ENCODE measurements at places on chromosomes 13 and 19.
A peak's percentile ranks its signal among the peaks of the same experiment; 100 is the strongest.

- DNase-seq = no peak
These were observed 95.9 kb downstream of the UGGT2 start for GRCh38 chr13:95957331-95957730.

DNA sequence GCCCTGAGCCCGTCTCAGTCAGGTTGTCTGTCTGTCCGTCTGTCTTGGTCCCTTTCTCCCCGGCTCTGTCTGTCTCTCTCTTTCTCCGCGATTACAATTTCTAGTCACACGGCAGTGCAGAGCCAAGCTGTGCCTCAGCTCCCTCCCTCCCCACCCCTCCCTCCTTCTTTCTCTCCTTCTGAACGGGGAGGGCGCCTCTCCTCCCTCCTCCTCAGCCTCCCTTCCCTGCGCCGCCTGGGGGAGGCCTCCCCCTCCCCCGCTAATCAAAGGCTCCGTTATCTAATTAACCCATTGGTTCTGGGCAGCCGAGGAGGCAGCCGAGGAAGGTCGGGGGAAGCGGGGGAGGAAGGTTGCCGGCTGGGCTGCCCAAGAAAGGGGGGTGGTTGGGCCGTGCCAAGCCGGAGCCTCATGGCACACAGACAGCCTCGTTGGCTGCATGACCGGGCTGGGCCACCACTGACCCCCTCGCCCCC lies 16.5 kb downstream of the LRRC4B start:
- no peak for DNase-seq

DNA sequence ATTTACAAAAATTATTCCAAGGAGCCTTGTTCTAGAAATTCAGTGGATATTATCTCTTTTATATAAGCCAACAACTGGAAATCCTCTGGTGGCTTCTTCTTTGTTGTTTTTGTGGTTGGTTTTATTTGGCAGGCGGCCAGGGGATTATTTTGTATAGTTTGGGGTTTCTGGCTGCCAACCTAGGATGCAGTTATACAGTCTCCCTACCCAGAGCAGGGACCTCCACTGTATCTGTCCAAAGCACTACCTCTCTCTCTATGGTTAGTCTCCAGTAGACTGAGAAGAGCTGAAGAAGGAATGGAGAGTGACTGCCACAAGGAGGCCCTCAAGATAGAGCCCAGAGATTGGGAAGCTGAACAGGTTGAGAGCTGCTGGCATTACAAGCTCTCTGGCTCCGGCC lies 80.2 kb downstream of the ZAR1L start:
- DNase-seq = no peak

GRCh38 chr13:101626925-101627555 lies 174.6 kb downstream of the ITGBL1 start:
- peak; percentile 42 for DNase-seq

DNA sequence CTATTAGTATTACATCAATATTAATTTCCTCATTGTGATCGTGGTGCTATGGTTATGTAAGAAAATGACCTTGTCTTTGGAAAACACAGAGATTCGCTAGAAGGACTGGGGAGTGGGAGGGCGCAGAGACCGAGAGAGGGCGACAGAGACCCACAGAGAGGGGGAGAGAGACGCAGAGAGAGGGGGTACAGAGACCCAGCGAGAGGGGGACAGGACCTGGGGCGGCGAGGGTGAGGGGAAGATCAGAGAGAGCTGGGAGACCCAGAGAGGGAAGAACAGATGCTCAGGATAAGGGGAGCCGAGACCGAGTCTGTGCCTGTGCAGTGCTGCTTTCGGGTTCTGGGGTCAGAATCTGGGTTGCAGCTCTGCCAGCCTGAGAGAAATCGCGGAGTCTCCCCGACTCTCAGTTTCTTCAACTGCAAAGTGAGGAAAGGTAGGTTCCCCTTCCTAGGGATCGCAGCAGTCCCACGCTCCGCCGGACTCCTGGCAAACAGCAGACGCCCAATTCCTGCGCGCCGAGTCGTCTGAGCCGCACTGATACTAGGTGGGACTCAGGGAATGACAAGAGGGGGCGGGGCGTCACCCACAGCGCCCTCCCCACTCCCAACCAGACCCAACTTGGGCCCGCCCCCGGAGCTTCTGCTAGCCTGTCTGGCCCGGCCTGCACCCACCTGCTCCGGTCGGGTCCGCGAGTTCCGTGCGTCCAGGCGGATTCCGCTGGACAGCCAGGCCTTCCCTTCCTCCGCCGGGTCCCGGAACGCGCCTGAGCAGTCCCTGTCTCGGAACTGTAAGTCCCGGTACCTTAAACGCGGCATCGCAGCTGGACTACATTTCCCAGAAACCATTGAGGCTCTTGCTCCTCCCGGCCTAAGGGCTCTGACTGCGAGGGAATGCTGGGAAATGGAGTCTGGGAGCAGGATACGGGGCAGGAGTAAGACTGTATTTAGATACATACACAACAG lies 15.3 kb downstream of the IZUMO2 start:
- DNase-seq = peak; percentile 64

GRCh38 chr19:39507715-39508364 lies 7.1 kb upstream of the SELENOV start:
- no peak for DNase-seq

DNA sequence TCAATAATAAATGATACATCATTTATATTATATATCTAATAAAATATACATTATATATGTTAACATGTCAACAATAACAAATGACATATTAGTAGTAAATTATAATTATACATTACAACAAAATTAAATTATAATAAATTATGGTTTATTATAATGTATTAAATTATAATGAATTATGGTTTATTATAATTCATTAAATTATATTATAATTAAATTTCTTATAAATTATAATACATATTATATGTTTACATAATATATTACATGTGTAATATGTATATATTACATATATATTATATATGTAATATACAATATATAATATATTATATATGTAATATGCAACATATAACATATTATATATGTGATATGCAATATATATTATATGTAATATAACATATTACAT lies 20.5 kb downstream of the C3 start:
- DNase-seq = no peak

DNA sequence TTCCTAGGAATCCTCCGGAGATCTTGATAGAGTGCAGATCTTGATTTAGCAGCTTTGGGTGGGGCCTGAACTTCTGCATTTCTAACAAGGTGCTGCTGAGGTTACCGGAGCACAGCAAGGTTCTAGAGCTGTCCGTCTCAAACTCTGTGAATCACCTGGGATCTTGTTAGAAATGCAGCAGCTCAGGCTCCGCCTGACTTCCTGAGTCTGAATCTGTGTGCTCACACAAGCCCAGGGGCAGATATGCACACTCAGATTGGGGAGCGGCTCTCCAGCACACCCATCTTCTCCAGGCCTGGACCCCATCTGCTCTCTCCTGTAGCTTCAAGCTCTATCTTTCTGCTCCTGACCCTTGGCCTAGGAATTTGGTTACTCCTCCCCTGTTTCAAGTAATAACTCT lies 3.5 kb upstream of the TEX26 start:
- no peak for DNase-seq

DNA sequence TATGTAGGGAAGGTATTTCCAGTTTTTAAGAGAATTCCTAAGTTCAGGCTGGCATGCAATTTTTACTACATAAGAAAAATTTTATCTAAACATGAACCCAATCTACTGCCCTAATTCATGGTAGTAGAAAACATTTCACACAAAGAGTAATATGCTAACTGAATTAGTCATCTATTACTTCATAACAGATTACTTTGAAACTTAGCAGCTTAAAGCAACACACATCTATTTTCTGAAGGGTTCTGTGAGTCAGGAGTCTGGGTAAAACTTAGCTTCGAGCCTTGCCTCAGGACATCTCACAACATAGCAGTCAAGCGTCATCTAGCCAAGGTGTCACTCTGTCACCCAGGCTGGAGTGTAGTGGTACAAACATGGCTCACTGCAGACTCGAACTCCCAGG lies 537.5 kb downstream of the DCT start:
- DNase-seq = no peak

DNA sequence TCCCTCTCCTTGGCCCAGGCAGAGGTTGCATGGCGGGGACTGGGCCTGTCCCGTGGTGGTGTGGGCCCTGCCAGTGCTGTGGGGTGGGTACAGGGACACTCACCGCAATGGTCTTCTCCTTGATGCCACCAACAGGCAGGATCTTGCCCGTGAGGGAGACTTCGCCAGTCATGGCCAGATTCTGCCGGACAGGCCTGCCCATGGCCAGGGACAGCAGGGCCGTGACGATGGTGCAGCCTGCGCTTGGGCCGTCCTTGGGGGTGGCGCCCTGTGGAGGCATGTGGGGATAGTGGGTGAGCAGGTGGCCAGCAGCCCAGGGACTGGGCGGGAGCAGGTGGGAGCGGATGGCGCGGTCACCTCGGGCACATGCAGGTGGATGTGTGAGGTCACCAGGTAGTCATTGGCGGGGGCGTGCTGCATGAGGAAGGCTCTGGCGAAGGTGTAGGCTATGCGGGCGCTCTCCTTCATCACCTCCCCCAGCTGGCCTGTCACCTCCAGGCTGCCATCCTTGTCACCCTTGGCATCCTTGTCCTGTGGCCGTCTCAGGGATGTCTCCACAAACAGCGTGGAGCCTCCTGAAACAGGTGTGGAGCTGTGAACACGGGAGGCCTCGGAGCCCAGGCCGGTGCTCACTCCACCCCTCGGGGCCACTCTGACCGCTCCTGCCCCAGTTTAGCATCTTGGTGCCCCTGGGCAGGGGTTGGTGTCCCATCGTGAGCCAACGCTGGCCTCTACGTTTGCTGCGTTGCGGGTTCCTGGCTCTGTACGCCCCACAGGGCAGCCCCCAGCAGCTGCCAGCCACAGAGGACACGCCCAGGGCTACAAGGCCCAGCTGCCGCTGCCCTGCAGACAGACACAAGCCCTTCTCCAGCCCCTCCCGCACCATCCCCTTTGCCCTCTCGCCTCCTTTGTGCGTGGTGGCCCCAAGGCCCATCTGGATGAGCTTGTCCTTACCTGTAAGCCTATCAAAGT lies 3.4 kb downstream of the RPL36 start:
- no peak for DNase-seq

All from CD4-positive, alpha-beta T cell treated with Interleukin-4 for 4 hours (primary cell).